ENCODE measurements at places on chromosomes 16 and 17. TPM values are rescaled to one million over a fixed set of nuclear protein-coding genes. Genes with fewer than 3 reads are reported as not detected.
A peak's percentile ranks its signal among the peaks of the same experiment; 100 is the strongest.

- peak; percentile 95 for DNase-seq
Measured at GRCh38 chr16:88662843-88663606, at the start of gene MVD. Gene MVD (minus strand): TSS chr16:88663091. CDS start chr16:88663080, 11 bp downstream.

GRCh38 chr16:82263521-82264143 lies 93.6 kb upstream of the MPHOSPH6 start:
- peak; percentile 53 for DNase-seq

GRCh38 chr17:81910840-81911276 lies 341 bp downstream of the PCYT2 start:
- no peak for DNase-seq

- no peak for DNase-seq
Measured at GRCh38 chr17:82791532-82791931, 39.7 kb downstream of the TBCD start.

- DNase-seq = no peak
Measured at GRCh38 chr17:65222214-65222738, 85.1 kb downstream of the RGS9 start.

- DNase-seq = no peak
Measured at GRCh38 chr17:61233991-61234750, 165.5 kb upstream of the TBX2 start.

DNA sequence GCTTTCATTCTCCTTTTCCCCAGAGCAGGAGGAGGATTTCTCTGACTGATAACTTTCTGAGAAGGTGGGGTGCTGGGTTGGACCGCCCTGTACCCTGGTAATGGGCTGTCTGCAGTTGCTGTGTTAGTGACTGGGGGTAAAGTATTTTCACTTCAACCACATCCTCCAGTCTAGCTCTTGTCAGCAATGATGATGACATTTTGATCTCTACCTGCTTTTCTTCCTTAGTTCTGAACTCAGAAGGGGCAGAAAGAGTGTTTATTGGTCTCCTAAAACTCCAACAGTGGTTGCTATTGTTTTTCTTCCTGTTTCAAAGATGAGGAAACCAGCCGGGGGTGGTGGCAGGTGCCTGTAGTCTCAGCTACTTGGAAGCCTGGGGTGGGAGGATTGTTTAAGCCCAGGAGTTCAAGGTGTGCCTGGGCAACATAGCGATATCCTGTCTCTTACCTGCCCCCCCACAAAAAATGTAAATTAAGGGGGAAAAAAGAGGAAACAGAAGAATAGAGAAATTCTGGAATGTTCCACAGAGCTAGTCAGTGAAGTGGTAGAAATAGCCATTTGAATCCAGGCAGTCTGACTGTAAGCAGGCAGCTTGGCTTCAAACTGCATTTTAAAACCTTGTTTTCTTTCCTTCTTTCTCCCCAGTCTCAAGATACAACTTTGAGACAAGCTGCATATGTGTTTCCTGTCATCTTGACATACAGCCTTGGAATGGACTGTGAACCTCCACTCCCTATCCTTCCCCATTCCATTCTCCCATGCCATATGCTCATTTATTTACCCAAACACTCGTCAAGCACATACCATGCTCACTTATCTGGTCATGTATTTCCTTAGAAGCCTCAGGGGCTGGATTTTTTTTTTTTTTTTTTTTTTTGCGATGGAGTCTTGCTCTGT lies 3.3 kb upstream of the N4BP1 start:
- no peak for DNase-seq

- no peak for DNase-seq
Measured at GRCh38 chr16:57069635-57070370, 22.6 kb upstream of the CPNE2 start.

DNA sequence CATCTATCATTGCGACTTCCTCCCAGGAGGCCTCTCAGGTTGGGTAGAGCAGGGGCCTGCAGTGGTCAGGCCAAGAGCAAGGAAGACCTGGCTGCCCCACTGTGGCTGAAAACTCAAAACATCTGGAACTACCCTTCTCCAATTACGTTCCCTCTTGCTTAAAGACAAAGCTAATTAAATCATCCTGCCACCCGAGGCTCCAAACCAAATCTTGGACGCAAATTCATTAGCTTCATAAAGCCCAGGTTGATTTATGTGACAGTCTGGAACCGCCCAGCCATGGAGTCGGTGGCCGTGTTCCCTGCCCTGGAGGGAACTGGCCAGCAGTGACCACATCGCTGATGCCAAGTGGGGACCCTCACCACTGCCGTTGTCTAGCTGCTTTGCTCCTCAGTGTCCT lies 21.4 kb downstream of the GRIN2C start:
- DNase-seq = no peak

DNA sequence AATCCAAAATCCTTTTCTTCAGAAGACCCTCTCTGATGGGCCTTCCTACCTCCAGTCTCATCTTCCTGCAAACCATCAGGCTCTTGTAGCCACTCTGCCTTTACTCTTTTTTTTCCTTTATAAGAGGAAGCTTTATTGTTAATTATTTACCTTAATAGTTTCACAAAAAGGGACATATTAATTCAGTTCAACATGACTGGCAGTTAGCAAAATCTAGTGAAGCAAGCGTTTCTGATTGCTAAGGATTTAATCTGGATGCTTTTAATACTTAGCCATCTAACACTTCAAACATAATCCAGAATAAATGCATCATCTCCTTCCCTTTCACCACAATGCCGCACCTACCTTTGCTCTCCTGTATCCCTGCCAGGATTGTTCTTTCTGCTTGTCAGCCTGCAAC lies 62.0 kb downstream of the SPACA3 start:
- DNase-seq = no peak

GSDMA gene
- 0.08 TPM for total RNA-seq

OTOP3 gene
- total RNA-seq = not detected

TERB1 gene
- total RNA-seq = 0.08 TPM

RANBP10 gene
- total RNA-seq = 9.8 TPM

USP31 gene
- total RNA-seq = 4.8 TPM

PLCD3 gene
- 0.28 TPM for total RNA-seq

CACNG1 gene
- not detected for total RNA-seq

TPSB2 gene
- 0.09 TPM for total RNA-seq

Measured in liver (tissue), 10 donors.